ENCODE measurements at places on chromosomes 1 and 21.

DNA sequence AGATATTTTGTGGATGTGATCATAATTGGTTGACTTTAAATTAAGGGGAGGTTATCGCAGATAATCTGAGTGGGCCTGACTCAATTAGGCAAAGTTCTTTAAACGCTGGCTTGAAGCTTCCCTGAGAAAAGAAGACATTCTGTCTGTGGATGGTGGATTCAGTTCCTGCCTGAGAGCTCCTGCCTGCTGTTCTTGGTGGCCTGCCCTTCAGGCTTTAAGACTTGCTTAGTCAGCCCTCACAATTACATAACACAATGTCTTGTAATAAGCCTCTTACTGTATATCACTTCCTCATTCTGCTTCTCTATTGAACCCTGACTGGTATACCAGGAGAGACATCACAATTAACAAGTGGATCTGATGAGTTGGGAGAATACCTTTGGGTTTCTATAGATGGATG is 50.2 kb downstream of the KCNJ6 start:
- DNase-seq: peak; percentile 19

DNA sequence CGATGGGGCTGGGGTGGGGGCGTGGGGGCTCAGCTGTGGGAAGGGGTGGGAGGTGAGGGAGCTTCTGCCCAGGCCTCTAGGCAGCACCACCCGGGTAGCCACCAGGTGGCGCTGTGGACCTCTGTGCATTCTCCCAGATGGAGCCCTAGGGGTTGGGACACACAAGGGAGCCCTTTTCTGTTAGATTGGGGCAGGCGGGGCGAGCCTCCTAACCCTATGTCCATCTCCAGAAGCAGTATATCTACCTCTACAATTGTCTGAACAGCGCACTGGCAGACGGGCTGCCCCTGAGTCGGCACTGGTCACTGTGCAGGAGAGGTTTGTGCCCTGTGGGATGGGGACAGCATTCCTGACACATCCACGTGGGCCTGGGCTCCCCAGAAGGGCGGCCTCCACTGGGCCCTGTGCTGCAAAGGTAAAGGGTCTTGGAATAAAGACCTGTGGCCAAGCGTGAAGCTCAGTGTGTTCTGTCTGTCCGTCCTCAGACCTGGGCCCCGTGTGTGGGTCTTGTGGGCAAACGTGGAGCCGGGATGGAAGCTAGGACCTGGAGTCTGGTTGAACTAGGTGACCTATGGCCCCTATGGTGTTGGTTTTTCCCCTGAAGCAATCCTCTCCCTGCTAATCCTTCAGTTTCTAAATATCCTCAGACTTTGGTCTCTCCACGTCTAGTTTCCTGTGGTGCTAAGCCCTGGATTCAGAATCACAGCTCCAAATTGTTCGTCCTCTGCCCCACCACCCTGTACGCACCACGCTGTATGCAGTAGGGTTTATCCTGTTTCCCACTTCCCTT is 4.4 kb upstream of the LGR6 start:
- peak; percentile 63 for DNase-seq

DNA sequence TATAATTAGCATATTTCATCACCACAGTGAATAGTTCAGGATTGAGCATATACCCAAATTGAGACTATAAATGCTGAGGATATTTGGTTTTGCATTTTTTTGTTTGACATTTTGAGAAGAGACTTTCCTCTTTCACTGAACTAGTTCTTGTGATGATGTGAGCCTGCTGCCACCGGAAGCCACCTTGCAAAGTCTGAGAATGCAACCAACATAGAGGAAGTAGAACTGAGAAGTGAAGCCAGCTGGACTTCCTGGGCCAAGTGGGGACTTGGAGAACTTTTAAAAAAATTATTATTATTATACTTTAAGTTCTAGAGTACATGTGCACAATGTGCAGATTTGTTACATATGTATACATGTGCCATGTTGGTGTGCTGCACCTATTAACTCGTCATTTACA is 102.3 kb downstream of the RPE65 start:
- peak; percentile 17 for DNase-seq

DNA sequence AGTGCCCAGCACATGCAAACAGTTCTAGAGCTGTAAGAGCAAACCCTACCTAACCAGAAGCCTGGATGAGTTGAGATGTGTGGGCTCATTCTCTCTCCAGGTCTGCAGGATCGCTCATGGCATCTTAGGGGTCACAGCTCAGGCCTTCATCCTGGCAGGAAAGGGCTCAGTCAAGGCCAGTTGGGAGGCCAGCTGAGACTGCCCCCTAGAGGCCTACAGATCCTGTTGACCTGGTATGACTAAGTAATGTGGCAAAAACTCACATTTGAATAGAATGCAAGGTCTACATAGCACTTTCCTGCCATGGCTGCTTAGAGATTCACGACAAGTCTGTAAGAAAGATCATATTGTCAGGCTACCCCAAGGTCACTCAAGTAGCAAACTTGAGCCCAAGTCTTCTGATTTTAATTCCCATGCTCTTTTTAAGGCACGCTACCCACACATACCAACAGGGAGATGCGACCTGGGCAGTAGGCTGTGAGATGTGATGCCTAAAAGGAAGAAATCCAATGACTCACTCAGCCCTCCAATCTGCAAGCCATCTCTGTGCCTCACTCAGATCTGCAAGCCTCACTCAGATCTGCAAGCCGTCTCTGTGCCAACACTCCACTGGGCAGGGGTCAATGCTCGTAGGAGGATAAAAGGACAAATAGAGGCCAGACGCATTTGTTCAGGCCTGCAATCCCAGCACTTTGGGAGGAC is 5.1 kb upstream of the CAPN8 start:
- DNase-seq: peak; percentile 6

- DNase-seq: no peak
Observed at GRCh38 chr1:17155257-17155920, 36.1 kb upstream of the PADI2 start.

DNA sequence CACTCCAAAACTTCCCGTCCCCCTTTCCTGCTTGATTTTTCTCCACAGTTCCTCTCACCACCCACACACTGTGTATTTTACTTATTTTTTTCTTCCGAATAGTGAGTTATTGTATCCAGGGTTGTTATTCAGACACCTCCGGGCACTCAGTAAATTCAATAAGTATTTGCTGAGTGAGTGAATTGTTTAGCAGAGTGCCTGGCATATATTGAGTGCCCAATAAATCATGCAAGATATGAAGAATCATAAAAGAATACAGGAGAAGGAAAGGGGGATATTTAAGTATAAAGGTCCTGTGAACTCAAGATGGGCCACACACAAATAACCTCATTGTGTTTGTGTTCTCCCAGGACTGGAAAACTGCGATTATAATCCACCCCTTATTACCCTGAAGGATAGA is 139.9 kb downstream of the GALNT2 start:
- no peak for DNase-seq

GRCh38 chr1:33048426-33048825 is 11.7 kb upstream of the AK2 start:
- DNase-seq: no peak

- no peak for DNase-seq
Observed at GRCh38 chr1:235858766-235859165, 7.9 kb downstream of the LYST start.

DNA sequence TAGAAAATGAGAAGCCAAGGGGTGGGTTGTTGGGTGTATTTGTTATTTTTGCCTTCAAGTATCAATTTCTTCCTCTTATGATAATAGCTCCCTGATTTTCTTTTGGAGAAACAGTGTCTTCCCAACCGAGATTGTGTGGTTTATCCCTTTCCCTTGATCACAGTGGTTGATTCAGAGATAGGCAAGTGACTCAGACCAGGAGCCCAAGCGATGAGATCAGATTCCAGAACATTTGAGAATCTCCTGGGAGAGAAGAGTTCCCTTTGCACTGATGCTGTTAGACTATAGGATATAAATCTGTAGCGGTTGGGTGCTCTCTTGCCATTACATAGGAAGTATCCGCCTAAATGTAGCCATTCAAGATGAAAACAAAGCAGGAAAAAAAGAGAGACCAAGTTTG is 90.1 kb upstream of the WDR26 start:
- no peak for DNase-seq

Measured in midbrain (tissue), 1 donor.